ENCODE measurements at places on chromosomes 5 and 9.

DNA sequence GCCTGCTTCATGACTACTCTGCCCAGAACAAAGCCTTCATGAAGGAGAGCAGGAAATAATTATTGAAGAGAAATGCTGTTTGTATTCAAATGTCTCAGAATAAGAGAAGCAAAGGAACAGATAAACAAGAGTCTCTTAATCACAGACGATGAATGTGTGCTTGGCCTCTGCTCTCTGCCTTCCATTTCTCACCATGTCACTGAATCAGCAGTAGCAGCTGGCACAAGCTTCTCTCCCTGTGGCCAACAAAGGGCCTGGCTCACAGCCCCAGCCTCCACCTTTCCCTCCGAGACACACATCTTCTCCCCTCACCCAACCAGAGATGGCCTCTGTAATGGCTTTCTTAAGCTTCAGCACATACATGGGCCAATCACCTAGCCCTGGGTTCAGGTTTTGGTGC is 128.1 kb upstream of the SLIT3 start:
- no peak for DNase-seq

- no peak for DNase-seq
These were observed 236.4 kb downstream of the LRRC70 start for GRCh38 chr5:62814991-62815390.

- DNase-seq, result no peak
These were observed 36.5 kb downstream of the CFAP95 start for GRCh38 chr9:69857131-69857530.

DNA sequence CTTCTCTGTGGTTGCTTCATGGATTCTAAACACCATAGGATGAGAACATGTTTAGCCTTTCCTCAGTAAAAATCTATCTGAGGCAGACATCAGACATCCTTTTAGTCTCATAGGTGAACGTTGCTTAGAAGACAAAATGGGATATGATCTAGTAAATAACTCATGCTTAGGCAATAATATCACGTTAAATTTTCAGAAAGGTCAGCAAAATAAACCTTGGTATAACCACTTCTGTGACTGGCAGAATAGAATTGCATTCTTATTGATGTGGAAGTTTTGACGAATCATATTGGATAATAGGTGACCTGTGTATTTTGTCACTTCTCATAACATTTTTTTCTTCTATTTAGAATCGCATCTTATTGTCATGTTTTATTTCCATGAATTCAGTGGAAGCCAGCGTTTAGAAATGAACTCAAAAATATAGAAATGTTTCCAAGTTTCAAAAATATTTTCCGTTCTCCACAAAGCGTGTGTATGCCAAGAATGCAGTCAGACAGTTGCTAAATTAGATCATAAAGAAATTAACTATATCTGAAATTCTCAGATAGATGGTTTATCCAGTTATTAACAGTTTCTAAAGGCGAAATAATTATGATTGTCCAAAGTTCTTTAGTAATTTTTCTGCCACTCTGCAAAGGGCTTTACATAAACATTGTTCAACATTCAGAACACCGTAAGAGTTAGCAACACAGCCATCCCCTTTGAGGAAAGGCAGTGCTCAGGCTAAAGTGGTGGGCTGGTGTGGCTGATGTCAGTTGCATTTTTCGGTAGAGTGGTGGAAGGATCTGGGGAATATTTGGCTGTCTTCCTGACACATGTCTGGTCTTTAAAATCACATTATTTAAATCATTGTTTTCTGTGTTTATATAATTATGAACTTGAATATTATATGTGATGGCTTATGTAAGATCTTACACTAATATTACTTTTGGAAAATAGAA is 827.2 kb downstream of the MTRR start:
- no peak for DNase-seq

- DNase-seq, result no peak
These were observed 20.7 kb upstream of the FEM1C start for GRCh38 chr5:115565233-115565632.

- DNase-seq, result no peak
These were observed 358.9 kb upstream of the PCSK5 start for GRCh38 chr9:75531588-75531987.

GRCh38 chr5:137186759-137187461 is 312.2 kb downstream of the SPOCK1 start:
- DNase-seq, result no peak

- DNase-seq, result no peak
These were observed 133.1 kb downstream of the RORB start for GRCh38 chr9:74630228-74630627.

GRCh38 chr9:87594662-87595061 is 97.0 kb downstream of the DAPK1 start:
- no peak for DNase-seq

- DNase-seq, result no peak
These were observed 6.0 kb downstream of the BARX1 start for GRCh38 chr9:93949073-93949693.

- DNase-seq, result no peak
These were observed 170.1 kb downstream of the CDH12 start for GRCh38 chr5:22683050-22683449.

DNA sequence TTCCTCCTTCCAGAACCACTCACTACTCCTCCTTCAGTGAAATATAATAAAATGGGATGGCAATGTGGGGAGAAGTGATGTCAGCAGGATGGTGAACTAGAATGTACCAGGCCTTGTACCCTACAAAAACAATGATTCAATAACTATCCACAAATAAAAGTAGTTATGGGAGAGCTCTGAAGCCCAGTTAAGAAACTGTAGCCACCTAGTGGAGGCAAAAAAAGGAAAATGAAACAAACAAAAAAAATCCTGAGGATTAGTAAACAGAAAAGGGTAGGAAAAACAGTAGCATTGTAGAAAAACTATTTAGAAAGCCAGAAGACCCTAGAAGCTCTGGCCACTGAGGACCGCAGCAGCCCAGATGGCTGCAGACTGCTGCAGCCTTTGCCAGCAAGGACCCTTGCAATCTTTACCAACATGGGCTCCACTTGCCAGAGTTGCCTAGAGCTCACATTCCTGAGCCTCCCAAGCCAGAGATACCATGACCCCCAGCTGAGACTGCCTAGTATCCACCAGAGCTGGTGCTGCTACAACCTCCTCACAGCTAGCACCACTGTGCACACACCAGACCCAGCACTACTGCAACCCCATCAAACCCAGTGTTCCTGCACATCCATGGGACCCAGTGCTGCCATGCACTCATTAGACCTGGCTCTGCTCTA is 259.7 kb upstream of the MSX2 start:
- DNase-seq, result no peak

- no peak for DNase-seq
These were observed 69.8 kb upstream of the RAI14 start for GRCh38 chr5:34586117-34586885.

DNA sequence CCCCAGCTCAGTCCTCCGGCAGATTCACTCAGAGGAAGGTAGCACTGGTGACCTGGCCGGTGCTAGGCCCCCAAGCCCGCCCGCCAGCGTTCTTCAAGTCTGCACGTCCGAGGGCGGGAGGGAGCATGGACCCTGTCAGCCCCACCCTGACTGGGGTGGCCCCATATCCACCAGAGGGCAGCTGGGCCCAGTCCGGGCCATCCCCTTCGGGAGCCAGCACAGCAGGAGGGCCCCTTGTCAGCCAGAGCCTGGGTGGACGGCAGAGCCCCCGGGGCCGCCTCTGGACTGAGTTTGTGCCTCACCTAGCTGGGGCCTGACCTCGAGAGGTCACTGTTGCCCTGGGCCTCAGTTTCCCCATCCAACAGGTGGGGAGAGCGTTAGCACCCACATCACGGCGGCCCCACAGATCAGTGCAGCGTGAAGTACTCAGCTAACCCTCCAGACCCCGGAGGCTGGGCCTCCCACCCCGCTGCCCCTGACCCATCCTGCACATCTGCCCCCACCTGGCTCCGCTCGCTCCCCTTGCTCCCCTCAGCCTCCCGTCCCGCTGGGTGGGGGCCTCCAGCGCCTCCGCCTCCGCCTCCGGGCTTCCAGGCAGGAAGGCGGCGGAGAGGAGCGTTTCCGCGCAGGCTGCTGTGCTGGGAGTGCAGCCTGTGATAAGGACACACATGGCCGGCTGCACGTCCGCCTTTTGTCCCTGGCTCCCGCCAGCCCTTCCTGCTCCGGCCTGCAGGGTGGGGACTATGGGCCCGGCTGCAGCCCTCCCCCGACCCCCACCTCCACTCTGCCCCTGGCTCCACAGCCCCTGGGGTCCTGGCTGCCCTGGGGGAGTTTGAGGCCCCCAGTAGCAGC is 16.6 kb upstream of the EGFL7 start:
- no peak for DNase-seq

- DNase-seq, result no peak
These were observed 82.7 kb upstream of the CTSL start for GRCh38 chr9:87643107-87643650.

DNA sequence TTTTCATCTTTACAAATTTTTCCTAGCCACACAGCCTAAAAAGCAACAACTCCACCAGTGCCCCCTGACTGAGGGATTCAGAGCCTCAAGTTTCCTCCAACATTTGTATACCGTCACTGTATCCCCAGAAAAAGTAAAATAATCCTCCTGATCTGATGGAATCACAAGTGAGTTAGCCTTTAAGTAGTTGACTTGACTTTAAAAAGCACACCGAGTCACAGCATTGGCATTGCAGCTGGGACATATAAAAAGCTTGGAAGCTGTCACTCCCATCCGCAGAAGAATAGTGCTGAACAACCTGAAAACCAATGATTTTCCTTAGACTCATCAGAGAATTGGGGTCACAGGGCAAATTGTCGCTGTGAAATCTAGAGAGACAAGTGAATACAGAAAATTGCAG is 41.6 kb upstream of the FBN2 start:
- no peak for DNase-seq

DNA sequence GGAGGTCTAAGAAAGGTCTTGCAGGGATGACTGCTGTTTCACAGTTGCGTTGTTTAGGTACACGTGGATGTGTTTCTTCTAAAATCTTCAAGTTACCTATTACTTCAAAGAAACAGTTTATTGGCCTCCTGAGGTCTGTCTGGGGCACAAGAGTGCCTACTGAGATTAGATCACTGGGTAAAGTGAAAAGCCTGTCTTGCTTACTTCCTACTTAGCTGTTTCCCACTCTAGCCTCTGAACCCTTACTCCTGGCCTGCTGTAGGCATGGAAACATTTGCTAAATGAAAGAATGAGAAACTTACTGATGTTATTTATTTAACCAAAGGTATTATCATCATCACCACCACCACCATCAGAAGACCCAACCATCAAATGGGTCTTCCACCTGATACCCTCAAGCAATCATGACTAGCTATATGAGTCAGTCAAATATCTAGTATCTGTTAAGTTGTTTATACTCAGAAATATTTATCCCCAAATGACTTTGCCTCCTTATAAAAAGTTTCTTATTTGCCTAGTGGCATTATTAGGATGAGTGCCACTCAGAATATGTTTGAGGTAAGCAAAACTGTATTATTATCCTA is 92.5 kb downstream of the ELAVL2 start:
- DNase-seq, result no peak

- peak; percentile 83 for DNase-seq
These were observed at the start of gene RAI14 for GRCh38 chr5:34656001-34656699. TSS of gene RAI14 (plus strand) at chr5:34656328. CDS start at chr5:34686920, 30,592 bp downstream.

GRCh38 chr5:24643880-24644279 is 898 bp downstream of the CDH10 start:
- DNase-seq, result no peak

DNA sequence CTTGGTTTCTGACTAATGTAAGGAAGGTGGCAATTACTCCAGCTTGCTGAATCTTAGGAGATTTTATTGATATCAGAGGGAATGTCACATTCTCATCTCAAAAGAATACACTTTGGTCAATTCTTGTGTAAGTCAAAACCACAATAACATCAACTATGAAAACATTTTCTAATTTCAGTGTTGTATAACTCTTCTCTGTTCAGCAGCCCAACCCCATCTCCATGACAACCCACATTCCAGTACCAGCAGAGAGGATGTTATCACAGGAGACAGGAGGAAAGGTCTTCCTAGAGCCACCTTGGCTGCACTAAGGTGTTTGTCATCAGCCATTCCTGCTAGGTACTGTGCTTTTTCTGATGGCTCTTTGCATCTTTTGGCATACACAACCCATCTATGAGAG is 529.1 kb upstream of the BRINP1 start:
- no peak for DNase-seq

DNA sequence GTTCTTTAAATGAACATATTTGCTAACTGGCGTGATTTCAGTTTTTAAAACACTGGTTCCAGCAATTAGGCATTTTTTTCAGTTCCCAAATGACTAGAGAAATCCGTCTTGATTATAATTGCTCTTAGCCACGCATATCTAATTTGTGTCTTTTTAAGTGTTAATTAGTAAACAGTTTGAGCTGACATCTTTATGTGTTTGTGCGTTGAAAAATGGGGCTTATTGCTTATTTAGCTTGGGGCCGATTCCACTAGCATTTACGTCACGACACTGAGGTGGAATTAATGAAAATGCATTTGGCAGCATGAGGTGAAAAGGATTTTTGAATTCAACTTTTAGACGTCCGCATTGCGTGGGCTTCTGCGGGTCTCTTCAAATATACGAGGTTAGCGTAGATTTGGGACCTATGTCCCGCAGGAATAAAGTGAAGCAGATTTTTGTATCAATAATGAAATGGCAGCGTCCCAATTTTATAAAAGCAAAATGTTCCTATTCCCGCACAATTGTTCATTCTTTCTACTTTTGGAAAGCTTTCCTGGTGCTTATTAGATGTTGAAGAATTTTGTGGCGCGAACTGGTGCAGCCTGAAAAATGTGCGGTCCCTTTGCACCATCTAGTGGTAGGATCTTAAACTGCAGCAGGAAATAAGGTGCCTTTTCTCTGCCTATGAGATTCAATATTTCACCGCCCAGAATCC is 122.7 kb upstream of the LMX1B start:
- DNase-seq, result peak; percentile 54

DNA sequence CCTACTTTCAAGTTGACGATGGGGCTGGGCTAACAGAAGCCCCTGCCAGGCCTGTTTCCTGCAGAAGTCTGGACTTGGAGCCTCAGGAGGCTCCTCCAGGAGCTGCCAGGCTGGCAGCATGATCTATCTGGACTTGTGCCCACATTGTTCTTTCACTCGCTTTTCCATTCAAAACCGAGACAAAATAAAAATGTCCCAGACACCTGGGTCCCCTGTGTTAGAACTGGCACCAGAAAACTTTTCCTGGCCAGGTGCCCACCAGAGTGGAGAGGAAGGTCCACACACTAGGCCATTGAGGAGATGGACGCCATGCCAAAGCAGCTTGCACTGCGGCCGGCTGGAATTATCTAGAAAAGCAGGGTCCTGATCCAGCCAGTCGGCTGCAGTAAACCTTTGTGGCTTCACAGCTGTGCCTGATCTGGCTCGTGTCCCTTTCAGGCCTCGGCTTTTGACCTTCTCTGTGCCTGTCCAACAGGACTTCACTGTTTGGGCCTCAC is 78.2 kb downstream of the GCNT1 start:
- no peak for DNase-seq

- no peak for DNase-seq
These were observed 9.2 kb upstream of the IL12B start for GRCh38 chr5:159339460-159339859.

DNA sequence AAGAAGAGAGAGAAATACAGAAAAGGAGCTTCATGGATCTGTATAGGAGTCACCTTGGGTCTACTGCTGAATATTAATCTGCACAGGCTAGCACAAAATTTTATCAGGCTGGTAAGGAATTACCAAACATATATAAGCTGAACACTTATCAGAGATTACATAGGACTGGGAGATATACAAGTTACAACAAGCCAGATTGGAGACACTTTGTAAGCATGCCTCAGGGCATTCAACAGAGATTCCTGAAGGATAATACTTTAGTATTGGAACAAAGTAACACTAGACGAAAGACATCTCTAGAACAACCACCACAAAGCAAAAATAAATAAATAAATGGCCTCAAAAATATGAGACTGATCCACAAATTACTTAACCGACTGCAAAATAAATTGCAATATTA is 197.8 kb downstream of the ANXA1 start:
- no peak for DNase-seq

- no peak for DNase-seq
These were observed 79.4 kb downstream of the ZNF366 start for GRCh38 chr5:72427488-72428437.
